ENCODE measurements at places on chromosomes 2 and 18. TPM values are rescaled to one million over a fixed set of nuclear protein-coding genes. Genes with fewer than 3 reads are reported as not detected.

DNA sequence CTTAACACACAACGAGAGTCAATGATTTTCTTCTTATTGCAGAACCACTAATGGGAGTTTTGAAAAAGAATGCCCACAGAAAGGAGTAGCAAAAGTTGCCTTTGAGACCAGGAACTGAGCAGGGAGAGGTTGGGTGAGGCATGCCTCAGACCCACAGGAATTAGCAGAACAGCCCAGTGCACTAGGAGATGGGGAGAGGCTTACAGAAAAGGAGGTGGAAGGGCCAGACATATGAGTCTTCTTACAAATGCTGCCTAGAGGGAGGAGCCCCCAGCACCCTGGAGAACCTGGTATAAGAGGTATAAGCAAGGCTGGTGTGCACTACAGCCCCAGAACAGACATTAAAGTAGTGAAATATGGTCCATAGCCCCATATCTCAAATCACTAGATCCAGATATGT lies 162.0 kb downstream of the DTNA start:
- no peak for DNase-seq

The SEPTIN10 gene
- 0.41 TPM for polyA plus RNA-seq

- no peak for DNase-seq
Measured at GRCh38 chr18:42649331-42650035, 466.0 kb downstream of the RIT2 start.

GRCh38 chr2:26767129-26767528 lies 3.0 kb downstream of the SLC35F6 start:
- no peak for DNase-seq

The CENPO gene
- 0.75 TPM for polyA plus RNA-seq

DNA sequence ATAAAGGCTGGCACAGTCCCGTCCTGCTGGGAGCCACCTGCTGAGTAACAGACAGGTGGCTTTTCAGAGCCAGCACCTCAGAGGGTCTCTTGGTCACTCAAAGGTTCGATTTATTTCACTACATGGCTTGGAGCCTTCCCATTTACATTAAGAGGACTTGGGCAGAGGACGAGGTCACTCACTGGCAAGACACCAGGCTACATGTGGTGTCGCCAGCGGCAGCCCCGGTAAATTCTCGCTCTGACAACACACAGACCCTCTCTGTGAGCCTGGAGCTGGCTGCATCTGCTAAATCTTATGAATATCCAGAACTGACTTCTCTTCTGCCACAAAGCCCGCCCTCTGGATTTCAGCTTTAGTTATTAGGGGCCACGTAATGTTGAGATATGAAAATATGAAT lies 254.7 kb downstream of the VAPA start:
- DNase-seq, result no peak

DNA sequence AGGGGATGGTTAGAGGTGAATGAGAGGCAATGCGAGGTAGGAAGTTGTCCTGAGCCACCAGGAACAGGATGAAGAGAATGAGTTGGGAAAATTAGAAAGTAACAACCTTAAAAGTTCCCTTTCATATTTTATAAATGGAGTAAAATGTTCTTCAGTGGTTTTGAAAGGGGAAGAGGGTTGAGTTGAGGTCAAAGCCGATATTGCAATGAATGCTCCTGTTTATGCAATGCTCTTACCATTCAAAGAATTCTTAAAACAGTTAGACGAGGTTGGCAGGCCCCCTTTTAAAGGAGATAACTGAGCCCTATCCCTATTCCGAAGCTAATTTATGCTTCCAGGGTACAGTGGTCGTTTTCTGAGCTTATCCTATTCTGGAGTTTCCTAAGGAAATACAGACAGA lies 2110.3 kb upstream of the CELF4 start:
- no peak for DNase-seq

The DOK6 gene
- polyA plus RNA-seq, result not detected

The PRSS56 gene
- not detected for polyA plus RNA-seq

- no peak for DNase-seq
Measured at GRCh38 chr18:55314615-55315237, 273.3 kb downstream of the TCF4 start.

DNA sequence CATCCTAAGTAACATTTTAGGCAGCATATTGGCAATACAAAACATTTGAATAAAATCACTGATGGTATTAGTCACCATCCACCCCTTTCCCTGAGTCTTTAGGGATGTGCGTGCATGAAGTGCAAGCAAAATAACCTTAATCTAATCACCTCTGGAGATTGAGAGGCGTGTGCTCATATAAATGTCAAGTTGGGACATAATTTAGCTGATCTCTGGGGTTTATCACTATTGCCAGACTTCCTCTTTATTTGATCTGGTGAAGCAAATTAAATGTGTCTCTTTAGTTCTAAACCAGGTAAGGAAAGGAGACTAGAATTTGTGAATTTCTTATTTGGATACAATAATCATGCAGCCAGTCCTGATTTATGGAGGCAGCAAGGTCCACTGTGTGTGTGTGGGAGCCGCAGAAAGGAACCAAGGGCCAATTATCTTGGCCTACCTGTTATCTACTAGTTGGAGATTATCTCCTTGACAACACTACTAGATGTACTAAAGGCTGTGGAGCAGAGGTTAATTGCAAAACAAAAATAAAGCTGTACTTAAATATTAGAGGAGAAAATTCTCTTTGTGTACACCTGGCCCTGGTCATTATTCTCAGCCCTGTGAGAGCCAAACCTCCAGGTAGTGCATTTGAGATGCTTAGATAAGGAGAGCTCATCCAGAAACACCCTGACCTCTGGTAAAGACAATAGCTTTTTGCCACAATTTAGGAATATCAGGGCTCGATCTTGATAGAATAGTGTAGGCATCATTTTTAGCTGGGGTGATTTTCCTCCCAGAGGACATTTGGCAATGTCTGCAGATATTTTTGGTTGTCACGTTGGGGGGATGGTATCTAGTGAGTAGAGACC lies 78.2 kb downstream of the HRH4 start:
- no peak for DNase-seq

DNA sequence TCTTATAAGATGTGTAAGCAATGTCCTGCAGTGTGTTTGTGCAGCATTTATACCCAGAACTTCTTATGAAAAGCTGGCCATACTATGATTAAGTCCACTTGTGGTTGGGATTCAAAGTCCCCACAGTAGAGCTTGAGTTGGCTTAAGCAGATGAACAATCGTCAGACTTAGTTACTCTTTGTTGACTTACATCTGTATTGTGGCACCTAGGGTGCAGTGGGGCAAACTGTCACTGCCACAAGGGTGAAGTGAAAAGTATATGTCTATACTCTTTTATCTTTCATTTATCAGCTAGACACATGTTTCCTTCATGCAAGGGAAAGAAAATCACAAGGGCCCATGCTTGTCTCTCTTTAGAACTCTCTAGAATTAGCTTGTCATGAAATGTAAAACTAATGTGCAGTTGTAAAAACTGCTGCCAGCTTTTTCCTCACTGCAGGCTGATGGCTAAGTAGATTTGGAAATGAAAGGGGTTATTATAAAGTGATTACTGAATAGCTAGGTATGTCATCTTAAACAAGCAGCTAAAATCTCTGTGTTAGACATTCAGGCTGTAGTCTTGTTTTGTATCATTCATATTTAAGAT lies 474.5 kb downstream of the PTPRM start:
- no peak for DNase-seq

GRCh38 chr18:28903306-28903705 lies 726.4 kb upstream of the CDH2 start:
- DNase-seq, result no peak

The ZNF804A gene
- 0.40 TPM for polyA plus RNA-seq

DNA sequence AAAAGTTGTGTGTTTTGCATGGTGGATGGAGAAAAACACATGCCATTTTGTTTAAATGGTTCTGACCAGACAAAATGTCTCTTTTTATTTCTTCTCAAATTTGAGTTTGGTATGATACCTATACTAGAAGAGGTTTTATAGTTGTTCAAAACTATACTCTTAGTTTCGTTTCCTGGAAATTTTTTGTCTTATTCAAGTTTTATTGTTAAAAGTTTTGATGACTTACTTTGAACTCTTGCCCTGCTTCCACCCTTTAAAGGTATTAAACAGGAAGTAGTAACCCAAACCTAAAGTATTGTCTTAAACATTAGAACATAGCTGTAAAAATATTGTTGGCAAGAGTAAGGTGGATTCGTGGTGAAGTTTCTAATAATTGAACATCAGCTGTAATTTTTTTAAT lies 98.2 kb downstream of the BABAM2 start:
- DNase-seq, result no peak

DNA sequence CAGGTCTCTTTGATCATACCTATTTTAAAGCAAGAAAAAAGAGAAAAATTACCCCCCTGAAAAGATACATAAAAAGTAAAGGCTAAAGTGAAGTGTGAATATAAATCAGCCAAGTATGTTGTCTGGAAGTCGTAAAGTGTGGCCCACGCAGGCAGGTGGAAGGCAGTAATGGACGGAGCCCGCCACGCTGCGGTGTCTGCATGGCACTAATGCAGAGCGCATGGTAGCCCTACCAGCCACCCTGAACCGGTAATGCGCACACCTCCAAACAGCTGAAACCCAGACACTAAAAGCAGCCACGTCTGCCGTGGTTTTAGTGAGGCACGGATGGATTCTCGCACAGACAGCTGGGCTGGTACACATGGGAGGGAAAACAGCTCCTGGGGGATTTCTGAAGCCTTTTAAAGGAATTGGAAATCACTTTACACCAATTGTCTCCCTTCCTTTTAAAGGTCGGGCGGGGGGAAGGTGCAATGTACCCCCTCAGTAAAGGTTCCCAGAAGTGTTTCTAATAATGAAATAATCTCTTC lies 615.2 kb downstream of the CNTNAP5 start:
- DNase-seq, result no peak

- no peak for DNase-seq
Measured at GRCh38 chr2:82256983-82257632, 1952.6 kb upstream of the LRRTM1 start.

DNA sequence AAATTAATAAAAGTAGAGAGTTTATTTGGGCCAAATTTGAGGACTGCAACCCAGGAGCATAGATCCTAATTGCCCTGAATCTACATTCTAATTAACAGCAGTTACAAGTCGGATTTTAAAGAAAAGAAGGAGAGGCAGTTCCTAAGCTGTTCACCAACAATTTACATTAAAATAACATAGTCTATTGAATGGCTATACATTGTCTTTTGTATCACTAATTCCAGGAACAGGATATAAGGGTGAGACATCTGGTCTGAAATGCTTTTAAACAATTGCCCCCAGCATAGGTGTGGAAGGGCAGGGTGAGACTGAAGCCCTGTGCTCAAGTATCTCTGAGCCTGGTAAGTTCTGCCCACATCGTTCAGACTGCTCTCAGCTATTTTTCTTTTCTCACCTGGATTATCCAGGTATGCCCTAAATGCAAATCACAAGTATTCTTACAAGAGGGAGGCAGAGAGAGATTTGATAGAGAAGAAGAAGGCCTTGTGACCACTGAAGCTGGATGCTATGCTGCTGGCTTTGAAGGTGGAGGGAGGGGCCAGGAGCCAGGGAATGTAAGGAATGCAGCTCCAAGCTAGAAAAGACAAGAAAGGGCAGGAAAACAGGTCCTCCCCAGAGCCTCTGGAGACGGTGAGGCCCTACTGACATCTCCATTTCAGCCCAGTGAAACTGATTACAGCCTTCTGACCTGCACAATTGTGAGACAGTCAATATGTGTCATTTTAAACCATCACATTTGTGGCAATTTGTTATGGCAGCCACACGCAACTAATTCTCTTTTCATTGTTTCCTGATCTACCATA lies 189.4 kb upstream of the ARL4C start:
- DNase-seq, result no peak

The LBX2 gene
- not detected for polyA plus RNA-seq

The TRIM43 gene
- polyA plus RNA-seq, result not detected

DNA sequence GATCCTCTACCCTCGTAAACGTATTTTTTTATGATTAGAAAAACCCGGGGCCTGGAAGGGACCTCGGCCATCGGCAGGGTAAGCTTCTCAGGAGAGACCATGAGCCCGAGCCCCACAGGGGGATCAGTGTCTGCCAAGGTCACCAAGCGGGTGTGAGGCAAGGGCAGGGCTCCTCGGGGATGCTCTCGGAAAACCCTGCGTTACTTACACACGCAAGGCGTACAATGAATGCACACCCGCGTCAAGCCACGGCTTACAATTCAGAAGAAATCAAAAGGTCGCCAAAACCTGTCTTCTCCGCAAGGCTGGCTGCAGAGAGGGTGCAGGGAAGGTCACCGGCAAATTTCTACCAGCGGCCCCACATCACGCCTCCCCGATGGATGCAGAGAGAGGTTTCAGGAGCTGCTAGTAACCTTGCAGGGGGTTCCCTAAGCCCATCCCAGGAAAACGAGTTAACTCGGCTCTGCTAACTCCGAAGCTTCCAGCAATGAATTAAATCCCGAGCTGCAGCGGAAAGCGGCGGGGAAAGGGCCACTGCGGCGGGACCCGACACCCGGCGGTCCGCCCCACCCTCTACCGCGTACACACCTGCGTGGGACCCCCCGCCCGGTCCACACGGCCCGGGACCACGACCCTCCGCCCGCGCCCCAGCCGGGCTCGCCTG lies 638 bp downstream of the ST3GAL5 start:
- DNase-seq, result no peak

DNA sequence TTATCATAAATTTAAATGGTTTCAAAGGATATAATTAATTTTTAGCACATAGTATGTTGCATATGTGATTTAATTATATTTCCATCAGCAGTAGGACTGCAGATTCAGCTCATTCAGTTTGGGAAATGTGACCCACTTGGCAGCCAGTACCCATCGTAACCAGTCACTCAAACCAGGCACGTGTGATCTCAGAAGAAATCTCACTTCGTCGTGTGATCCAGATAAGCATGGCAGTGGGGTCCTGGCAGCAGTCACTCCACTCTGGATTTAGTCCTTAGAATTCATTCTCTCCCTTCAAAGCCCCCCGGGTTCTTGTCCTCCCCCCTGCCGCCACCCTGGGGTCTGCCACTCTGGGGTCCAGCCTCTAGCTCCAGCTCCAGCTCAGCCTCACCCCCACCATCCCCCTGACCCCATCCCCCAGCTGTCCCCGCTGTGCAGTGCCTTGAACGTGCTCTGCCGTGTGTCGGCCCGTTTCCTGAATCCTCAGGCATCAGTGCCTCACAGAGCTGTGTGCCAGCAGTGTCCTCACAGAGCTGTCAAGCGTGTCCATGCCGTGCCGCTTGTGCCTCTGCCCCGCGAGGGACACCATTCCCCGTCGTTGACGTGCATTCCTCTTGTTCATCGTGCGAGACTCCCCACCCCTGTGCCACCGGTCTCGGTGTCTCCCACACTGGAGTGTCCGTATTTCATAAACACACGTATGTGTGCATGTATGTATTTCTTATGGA lies 34.8 kb downstream of the TRAPPC12 start:
- DNase-seq, result no peak

GRCh38 chr2:120710256-120710655 lies 25.4 kb upstream of the GLI2 start:
- no peak for DNase-seq

The CROCC2 gene
- not detected for polyA plus RNA-seq

The ELOA2 gene
- polyA plus RNA-seq, result not detected

- DNase-seq, result no peak
Measured at GRCh38 chr2:141611981-141612380, 518.8 kb downstream of the LRP1B start.

GRCh38 chr2:233802132-233802815 lies 24.1 kb downstream of the MROH2A start:
- DNase-seq, result no peak

All from naive B cell (primary cell).